ENCODE measurements at places on chromosomes 4 and X. TPM values are rescaled to one million over a fixed set of nuclear protein-coding genes. Genes with fewer than 3 reads are reported as not detected.

Gene C4orf36
- 2.1 TPM for total RNA-seq

Gene RPL34
- total RNA-seq: 569 TPM

Gene SOD3
- total RNA-seq: 21.1 TPM

Gene PLAC8
- 0.35 TPM for total RNA-seq

Gene LARP1B
- 40.1 TPM for total RNA-seq

Gene SHROOM3
- 66.6 TPM for total RNA-seq

Gene VSIG4
- total RNA-seq: not detected

Gene GPR50
- total RNA-seq: not detected

Gene PABPC4L
- total RNA-seq: 1.0 TPM

Gene KCTD8
- not detected for total RNA-seq

Gene SOX3
- total RNA-seq: not detected

Gene PDE5A
- total RNA-seq: 7.6 TPM

Gene SAGE1
- not detected for total RNA-seq

Gene FAM193A
- 6.1 TPM for total RNA-seq

Gene TLR2
- 43.6 TPM for total RNA-seq

Gene GPM6B
- total RNA-seq: 0.87 TPM

Gene PDE6B
- total RNA-seq: 21.7 TPM
